ENCODE measurements at places on chromosomes 2 and 18.

DNA sequence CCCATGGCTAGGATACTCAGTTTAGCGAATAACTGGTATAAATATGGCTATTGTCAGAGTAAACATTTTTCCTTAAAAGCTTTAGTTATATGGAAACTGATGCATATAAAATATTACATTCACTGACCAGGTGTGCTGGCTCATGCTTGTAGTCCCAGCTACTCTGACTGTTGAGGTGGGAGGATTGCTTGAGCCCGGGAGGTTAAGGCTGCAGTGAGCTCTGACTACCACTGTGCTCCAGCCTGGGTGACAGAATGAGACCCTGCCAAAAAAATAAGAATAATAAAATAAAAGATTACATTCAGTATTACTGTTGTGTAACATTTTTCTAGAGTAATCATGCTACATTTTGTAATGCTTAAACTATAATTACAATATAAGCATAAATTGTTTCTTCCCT, 350.4 kb upstream of the FSIP2 start:
- no peak for DNase-seq

GRCh38 chr2:104744537-104744936, 109.4 kb upstream of the POU3F3 start:
- DNase-seq, result no peak

DNA sequence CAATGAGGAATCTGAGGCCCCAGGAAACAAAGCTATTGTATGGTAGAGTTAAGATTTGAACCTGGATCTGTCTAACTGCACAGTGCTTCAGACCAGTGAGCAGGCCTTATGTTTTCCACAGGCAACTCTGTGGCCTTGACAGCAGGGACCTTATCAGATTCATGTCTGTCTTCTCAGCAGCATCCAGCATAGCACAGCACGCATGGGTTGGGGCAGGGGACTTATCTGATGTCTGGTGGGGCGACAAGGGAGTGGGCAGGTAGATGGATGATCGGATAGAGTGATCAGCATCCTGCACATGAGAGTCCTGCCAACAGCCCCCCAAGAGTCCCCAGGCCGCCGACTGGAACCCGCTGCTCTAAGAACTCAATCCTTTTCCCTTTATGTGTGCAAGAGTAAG, 28.7 kb upstream of the KCNF1 start:
- DNase-seq, result no peak

DNA sequence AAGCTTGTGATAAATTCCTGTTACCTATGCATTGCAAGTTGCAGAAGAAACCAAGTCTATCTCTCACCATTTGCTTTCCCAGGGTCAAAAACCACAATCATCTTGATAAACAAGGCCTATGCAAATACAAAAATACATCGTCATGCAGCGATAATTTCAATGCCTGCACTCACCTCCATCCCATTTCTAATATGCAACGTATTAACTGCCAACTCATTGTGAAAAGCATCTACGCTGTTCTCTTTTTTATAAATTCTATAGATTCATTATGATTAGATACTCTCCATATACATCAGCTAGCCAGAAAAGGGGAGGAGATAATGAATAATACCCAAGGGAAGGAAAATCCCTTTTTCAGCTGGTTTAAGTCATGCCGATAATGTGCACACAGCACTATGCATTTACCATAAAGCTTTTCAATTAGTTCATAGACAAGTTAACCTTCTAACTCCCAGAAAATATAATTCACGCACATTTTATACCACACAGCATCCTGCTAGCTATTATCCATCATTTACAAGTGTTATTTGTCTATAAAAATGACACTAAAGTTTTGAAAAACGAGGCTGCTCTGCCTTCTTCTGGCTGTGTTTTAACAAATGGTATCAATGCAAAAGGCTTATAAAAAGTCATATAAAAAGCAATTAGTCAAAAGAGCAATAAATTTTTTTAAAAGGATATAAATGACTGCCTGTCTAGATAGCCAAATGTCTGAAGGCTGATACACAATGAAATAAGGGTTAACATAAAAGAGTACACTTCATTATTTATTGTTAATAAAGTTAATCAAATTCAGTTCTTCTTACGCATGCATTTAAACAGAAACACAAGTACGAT, 77.6 kb downstream of the AFF3 start:
- DNase-seq, result no peak

DNA sequence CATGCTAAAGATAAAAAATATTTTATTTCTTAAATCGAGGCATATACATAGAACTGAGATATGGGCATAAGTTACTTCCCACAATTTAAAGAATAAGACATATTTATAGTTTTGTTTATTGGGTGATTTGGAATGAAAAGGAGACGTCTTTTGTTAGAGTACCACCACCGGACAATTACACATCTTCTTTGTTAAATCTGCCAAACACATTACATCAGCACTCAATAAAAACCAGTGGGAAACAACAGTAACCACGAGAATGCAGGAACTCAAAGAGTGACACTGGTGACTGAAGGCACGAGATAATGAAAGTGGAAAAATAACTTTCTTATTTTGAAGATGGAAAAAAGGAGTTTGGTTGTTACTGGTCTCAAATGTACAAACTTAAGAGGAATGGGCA, 92.6 kb upstream of the TFCP2L1 start:
- no peak for DNase-seq

DNA sequence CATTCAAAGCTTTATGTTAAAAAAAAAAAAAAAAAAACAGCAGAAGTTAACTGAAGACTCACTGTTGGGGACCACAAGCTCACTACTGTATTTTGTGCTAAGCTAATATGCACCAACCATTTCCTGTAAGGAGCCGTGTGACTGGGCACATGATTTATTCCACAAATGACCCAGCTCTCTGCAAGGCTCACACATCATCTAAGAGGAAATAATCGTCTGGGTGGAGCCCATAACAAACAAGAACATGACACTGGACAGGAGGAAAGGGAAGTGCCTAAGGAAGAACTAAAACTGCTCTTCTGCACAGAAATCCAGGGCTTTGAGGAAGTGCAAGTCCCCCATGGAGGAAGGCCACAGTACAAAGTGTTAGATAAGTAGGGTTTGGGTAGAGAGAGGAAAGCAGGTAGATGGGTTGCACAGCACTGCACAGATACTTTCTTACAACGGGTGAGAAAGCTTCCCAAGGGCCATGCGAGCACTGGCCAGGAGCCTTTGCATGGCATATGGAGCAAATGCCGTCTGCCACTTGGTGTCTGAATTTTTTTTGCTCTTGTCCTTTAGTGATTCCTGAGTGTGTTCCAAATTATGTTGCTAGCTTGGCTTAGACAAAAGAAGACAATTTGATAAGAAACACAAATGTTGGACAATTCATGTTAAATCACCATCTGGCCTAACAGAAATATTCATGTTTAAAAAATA, 24.4 kb downstream of the NFE2L2 start:
- DNase-seq, result no peak

DNA sequence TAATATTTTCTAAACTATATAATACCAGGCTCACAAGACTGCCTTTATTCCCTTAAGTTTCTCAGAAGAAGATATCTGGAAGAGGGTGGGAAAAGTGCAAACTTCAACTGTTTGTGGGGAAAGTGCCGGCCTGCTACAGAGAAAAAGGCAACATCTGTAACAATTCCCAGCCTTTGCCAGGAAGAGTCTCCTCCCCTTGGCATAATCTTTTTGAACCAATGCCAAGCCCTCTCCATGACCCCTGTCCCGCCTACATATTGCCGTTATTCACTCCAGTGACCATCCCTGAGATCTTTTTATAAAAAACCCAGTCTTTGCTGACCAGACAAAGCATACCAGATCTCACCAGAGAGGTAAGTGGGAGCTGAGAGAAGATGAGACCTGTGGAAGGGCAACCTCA, at the start of gene REG3G:
TSS of gene REG3G (plus strand) at position 282 of the 400 bp plus-strand sequence. CDS start 392 bp downstream, outside the sequence.
- no peak for DNase-seq

DNA sequence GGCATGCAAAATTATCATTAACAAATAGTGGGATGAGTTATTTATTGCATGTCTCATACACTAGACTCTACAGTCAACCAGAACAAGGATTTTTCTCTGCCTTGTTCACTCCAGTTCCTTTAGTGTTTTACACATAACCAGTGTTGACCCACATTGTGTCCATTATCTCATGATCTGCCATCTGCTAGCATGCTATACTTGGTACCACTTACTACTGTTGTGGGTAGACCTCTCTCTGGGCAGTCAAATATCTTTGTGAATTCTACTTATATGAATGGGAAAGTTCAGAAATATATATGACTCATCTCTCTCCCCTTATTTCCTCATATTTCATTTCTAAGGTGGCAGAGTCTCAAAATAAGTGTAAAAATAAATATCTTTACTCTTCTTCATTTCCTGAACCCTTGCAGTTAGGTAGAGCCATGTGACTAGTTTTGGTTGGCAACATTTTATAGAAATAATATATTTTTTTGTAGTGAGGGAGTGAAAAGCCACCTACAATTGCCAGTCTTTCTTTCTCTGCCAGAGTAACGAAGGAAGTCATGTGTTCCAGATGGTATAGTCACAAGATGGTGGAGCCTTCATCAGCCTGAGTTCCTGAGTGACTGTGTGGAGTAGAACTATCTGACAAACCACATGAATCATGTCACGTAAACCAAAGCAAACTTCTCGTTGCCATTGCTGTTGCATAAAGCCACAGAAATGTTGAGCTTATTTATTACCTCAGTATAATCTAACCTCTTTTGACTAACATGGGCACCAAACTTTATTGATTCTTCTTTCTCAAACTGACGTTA, 704.0 kb downstream of the RNF144A start:
- no peak for DNase-seq

GRCh38 chr18:27695052-27695451, 481.9 kb downstream of the CDH2 start:
- DNase-seq, result no peak

GRCh38 chr18:23073996-23074606, 61.2 kb upstream of the CABLES1 start:
- DNase-seq, result no peak

DNA sequence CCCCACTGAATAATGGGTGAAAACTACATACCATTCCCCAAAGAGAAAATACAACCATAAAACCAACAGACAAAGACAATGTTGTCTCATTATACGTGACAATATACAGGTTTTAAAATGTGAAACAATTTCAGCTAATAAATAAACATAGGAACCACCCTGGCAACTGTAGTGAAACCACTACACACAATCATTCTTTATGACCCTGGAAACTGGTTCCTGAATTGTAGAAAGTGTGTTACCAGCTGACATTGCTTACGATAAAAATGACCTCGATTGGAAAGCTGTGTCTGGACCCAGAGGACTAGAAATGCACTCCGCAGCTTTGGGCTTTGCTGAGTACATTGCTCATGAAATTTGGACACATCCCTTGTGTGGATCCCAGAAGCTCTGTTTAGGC, 73.9 kb upstream of the LPIN2 start:
- no peak for DNase-seq

DNA sequence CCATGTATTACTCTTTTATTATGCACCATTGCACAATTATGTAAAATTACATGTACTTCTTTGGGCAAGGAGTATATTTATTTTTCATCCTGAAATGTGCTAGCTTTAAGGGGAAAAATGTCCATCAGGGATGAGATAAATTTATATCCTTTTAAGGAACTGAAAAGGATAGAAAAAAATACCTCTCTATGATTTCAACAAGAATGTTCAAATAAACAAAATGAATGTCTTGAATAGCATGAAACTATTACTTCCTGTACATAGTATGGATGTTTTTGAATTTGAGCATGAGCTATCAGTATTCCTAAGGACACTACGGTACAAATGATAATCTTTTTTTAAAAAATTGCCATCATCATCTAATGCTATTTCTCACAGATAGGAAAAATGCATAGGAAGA, 1611.9 kb upstream of the ZEB2 start:
- DNase-seq, result no peak

DNA sequence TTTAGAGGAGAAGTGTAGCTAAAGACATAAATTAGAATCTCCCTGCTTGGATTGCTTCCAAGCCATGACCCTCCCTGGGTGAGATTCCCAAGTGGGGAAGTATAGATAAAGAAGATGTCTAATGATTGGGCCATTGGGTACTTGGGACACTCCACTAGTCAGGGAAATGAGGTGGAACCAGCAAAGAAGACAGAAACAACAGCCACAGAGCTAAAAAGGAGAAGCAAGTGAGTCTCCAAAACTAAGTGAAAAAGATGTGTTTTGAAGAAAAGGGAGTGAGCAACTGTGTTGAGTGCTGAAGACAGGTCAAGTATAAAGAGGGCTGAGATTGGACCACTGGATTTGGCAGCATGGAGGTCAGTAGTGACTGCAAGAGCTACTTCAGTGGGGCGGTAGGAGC, 276.7 kb upstream of the STON1 start:
- DNase-seq, result no peak

GRCh38 chr18:58756148-58756547, 84.9 kb downstream of the MALT1 start:
- DNase-seq, result no peak

- no peak for DNase-seq
Observed at GRCh38 chr2:177478029-177478428, 85.5 kb downstream of the AGPS start.
